Activated CD4-positive, CD25-positive, alpha-beta regulatory T cell treated with anti-CD3 and anti-CD28 coated beads, Interleukin-2, amount 50 U/mL, for 24 hours (primary cell): ENCODE measurements at places on chromosomes 1 and 21.

DNA sequence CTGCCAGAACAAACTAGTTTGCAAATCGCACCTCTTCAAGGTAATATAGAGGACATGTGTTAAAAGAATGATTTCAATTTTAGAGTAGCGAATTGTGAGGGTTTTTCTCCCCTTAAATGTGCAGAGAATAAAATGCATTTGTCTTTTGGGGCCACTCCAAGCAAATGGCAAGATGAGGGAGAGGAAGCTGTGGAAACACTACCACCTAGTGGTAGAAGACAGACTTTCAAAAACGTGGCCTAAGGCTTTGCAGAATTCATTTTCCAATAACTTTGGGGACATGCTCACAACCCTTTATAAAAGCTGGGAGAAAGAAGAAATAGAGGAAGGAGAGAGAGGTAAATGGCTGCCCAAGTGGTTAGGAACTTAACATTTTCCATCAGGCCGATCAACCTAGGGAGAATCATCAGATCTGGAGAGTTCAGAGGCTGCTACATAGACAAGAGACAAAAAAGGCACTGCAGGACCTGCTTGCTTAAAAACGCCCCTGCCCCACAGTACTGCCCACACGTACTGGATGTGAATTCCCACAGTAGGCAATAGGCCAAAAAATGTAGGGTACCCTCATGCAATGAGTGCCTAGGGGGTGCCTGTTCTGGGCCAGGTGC is 15.7 kb upstream of the RCAN1 start:
- ATAC-seq = peak; percentile 44

DNA sequence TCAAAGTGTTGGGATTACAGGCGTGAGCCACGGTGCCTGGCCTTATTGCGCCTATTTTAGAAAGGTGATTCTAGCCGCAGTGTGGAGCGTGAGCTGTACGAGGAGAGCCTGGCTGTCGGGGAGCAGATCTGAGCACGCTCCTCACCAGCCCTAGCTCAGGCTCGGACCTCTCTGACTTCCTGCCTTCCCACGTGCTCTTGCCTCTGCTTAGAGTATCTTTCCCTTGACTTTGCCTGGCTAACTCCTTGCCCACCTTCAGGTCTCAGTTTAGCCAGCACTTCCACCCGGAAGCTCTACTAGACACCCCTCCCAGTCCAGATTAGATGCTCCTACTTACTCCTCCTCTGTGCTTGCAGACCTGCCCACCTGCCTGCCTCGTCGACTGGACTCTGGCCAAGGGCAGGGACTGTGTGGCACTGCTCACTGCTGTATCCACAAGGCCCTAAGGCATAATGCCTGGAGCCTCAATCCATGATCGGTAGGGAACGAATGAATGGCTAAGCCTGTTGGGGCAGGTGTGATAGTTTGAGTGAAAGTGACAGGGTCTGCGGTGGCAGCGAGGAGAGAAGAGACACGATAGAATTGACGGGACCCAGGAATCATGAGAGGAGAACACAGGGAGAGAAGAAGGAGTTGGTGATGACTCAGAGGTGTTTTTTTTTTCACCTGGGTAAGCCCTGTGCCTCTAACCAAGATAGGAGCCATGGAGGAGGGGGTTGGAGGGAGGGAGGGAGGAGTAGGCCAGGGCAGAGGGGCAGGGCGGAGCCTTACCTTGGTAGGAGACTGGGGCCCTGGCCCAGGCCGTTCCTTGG is 28.1 kb upstream of the WASF2 start:
- no peak for ATAC-seq

DNA sequence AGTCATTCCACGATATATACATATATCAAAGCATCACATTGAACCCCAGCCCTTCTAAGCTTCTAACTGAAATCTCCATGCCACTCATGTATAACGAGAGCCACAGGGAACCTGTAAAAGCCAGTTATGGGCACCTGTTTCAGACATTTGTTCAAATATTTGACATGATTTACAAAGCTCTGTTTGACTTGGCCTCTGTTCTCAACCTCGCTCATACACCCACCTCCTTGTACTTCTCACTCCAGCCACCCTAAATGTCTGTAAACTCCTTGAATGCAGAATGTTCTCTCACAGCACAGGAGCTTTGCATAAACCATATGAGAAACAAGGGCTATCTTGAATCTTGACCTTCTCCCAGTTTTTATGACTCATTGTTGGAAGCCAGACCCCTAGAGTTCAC is 36.9 kb upstream of the CD2 start:
- ATAC-seq = no peak

DNA sequence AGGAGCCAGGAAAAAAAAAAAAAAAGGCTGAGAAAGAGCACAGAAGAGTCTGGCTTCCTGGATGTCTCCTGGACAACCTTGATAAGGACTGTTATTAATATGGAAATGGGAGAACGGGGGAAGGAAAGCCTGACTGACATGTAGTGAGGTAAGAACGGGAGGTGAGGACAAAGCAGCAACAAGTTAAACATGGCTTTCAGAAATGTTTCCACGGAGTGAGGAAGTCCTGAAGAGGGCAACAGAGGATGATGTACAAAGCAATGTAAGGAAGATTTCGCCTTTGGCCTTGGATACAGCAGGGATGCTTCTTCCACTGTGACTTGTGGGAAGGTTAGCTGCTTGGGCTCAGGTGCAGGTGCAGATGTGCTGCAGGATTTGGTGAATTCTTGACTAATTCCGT is 11.9 kb upstream of the NIBAN1 start:
- ATAC-seq = no peak

DNA sequence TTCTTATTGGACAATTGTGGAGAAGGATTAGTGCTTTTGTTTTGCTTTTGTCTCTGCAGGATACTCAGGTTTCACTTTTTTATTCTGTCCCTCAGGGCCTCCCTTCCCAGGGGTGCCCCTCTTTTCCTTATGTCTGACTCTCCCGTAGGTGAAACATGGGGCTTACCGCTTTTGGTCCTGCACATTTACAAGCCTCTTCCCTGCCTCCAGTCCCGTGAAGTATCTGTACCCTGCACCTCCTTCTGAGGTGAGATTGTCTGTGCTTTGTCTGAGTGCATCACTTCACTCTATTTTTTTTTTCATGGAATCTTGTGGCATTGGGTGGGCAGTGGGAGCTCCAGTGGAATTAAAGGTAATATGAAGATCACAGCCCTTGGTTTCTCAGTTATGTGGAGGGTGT is 758.1 kb upstream of the TPTE start:
- ATAC-seq = no peak

GRCh38 chr1:14689996-14690615 is 91.6 kb downstream of the KAZN start:
- no peak for ATAC-seq

GRCh38 chr1:159949981-159950381 is 4.1 kb downstream of the SLAMF9 start:
- no peak for ATAC-seq

DNA sequence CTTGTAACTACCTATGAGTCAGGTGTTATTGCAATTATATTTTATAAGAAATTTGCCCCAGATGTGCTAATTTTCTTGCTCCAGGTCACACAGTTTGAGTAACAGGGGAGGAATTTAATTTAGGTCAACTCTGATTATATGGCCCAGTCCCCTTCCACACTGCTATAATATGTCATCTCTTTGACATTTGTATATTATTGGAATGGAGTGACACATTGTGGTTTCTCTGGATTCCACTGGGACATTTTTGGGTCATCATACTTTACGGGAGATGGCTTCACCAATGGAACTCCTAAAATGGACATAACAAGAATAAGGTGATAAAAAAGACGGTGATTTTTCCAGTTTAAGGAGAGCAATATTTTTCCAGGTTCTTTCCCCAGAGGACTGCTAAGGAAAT is 191.2 kb downstream of the DISC1 start:
- ATAC-seq = no peak

- no peak for ATAC-seq
Observed at GRCh38 chr1:203934027-203934426, 72.6 kb downstream of the SNRPE start.

DNA sequence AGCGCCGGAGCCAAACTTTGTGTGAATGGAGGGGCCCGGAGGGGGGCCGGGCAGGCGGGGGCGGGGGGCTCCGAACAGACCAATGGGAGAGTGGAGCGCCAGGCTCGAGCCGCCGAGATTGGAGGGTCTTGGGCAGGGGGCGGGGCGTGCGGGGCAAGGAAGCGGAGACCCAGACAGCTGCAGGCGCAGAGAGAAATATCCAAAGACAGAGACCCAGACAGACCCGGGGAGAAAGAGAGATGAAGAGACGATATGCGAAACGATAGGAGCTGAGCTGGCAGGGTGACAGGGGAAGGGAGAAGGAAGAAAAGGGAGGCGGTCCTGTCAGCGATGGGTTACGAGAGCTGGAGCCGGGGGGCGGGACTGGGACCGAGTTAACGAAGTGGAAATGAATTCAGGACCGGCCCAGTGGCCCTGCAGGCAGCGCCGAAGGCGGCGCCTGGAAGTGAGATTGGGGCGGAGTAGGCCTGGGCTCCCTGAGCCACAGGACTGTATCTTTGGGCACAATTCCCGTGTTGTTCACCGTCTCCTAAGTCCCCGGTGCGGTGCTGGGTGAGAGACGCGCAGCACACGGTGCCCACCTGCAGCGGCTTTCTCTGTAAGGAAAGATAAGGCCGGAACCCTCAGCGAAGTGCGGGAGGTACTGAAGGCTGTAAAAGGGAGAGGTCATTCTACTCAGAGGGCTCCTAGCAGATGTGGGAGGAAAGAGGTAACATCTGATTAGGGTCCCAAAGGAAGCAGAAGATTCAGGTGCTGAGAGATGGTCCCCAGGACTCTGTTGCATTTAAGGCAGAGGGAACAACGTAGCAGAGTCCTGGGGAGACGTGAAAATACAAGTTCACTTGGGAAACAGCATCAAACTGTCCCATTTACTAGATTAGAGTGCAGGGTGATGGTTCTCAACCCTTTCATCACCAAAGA is 543 bp upstream of the KCNJ10 start:
- ATAC-seq = peak; percentile 82

GRCh38 chr1:51948491-51948915 is 42.0 kb downstream of the RAB3B start:
- no peak for ATAC-seq

- ATAC-seq = no peak
Observed at GRCh38 chr1:166164995-166165660, 1.7 kb downstream of the FAM78B start.

DNA sequence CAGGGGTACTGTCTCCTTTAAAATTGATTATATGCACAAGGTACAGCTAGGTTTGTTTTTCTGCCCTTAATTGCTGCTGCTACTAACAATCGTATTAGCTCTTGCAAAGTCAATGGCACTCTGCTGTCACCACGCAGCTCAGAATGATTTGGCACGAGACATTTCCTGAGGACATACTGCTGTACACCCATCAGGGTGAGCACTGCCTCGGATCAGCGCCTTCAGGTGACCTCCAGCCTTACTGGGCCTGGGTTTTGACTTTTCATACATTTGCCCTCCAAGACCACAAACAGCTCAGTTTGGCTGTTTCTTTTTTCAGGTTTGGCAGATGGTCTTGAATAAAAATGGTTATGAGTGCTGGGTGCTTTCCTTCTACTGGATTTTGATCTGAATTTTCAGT is 110.9 kb downstream of the NTPCR start:
- no peak for ATAC-seq

DNA sequence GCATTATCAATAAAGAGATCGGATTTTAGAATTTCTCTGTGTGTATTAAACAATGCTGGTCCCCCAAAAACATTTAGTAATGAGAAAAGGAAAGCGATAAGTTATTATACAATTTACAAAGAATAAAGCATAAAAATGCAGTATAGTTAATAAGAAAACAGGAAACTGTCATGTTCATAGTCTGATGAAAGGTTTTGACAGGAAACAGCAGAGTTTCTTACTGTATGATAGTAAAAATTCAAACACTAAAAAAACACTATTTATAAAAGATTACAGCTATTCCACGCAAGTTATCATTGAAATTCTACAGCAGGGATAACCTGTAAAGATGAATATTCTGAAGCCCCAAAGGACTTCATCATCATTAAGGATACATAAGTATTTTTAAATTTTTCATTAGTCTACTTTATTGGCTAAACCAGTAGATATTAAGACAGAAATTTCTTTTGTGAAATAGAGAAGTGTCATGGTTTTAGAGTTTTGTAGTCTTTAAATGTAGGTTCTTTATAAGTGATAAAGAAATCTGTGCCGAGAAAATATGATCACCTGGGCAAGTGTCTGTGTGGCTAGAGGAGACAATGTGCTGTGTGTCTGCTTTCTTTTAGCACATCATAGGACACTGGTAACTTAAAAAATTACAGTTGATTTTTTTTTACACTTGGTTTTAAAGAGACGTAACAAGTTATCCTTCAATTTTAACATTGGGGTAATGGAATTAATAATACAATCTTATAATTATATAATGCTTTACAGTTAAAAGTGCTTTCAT is 49.7 kb upstream of the GFI1 start:
- no peak for ATAC-seq

- ATAC-seq = no peak
Observed at GRCh38 chr1:3759796-3760195, 7.5 kb downstream of the CCDC27 start.

- no peak for ATAC-seq
Observed at GRCh38 chr1:28258628-28259251, 578 bp upstream of the SESN2 start.

DNA sequence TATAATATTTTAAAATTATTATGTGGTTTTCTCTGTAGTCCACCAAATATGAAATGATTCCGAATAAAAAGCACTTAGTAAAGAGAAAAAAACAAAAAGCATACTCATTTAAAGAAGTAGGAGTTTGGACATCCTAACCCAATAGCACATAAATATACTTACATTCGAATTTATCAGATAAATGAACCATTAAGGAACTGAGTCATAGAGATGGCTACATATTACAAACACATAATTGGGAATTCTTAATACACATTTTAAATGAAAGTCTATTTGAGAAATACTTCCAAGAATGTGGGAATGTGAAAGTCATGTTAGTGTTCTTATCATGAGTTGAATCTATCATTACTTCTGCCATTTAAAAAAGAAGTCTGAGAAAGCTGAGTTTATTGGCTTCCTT is 75.0 kb downstream of the USP24 start:
- no peak for ATAC-seq

DNA sequence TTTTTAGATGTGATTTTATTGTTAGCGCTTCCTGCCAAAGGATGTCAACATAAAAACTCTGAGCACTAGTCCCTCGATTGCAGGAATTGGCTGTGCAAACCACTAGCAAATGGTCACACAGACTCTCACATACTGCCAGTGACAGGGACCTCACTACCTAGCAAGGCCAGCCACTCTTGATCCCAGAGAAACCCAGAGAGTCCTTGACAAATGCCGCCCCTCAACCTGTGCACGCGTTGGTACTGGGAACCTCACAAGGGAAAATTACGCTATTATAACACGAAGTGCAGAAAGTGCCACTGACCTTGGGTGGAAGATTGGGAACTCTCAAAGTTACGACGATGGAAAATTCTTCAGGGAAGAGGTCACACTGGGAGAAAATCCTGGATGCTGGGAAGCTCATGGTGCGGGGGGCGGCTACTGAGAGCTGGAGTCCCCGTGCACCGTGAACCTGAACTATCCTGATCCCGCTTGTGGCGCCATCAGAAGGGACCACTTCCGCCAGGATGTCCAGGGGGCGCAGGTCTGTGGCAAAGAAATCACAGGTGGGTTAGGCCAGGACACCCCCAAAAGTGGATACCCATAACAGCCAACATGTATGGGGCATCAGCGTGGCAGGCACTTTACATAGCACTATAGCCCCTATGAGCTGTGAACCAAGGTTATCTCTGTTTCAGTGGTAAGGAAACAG is 5.9 kb upstream of the KRTAP10-4 start:
- ATAC-seq = no peak
